ENCODE measurements at places on chromosomes 6 and 20. TPM values are rescaled to one million over a fixed set of nuclear protein-coding genes. Genes with fewer than 3 reads are reported as not detected.

KHDC1 gene
- not detected for total RNA-seq

SLCO4A1 gene
- total RNA-seq, result 1.7 TPM

- DNase-seq, result no peak
Measured at GRCh38 chr20:38973107-38973506, 11.0 kb downstream of the DHX35 start.

DNA sequence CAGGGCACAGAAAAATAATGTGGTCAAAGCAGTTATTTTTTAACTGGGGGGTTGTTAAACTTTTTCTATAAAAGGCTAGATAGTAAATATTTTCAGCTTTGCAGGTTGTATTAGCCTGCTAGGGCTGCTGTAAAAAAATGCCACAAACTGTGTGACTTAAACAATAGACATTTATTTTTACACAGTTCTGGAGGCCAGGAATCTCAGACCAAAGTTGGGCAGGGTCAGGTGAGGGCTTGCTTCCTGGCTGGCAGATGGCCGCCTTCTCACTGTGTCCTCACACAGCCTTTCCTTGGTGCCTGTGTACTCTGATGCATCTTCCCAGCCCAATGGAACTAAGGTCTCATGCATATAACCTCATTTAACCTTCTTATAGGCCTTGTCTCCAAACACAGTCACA is 294.7 kb downstream of the PTPRT start:
- DNase-seq, result no peak

GRCh38 chr6:129491436-129491835 is 218.5 kb downstream of the ARHGAP18 start:
- DNase-seq, result no peak

GRCh38 chr6:30685157-30686008 is 1.1 kb downstream of the PPP1R18 start:
- peak; percentile 54 for DNase-seq

- DNase-seq, result no peak
Measured at GRCh38 chr20:35582131-35582530, 33.5 kb upstream of the SPAG4 start.

- no peak for DNase-seq
Measured at GRCh38 chr6:154767003-154767723, 33.9 kb downstream of the SCAF8 start.
